ENCODE measurements at places on chromosomes 6 and 20.

DNA sequence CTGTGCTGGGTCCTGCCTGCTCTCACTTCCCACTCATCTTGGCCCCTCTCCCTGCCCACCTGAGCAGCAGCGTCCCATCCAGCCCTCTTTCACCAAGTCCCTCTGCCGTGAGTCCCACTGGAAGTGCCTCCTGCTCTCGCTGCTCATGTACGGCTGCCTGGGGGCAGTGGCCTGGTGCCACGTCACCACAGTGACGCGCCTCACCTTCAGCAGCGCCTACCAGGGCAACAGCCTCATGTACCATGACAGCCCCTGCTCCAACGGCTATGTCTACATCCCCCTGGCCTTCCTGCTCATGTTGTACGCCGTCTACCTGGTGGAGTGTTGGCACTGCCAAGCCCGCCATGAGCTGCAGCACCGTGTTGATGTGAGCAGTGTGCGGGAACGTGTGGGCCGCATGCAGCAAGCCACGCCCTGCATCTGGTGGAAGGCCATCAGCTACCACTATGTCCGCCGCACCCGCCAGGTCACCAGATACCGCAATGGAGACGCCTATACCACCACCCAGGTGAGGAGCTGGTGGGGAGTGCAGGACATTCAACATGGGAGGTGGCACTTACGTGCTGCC lies 2.8 kb downstream of the TMEM151B start:
- no peak for DNase-seq

DNA sequence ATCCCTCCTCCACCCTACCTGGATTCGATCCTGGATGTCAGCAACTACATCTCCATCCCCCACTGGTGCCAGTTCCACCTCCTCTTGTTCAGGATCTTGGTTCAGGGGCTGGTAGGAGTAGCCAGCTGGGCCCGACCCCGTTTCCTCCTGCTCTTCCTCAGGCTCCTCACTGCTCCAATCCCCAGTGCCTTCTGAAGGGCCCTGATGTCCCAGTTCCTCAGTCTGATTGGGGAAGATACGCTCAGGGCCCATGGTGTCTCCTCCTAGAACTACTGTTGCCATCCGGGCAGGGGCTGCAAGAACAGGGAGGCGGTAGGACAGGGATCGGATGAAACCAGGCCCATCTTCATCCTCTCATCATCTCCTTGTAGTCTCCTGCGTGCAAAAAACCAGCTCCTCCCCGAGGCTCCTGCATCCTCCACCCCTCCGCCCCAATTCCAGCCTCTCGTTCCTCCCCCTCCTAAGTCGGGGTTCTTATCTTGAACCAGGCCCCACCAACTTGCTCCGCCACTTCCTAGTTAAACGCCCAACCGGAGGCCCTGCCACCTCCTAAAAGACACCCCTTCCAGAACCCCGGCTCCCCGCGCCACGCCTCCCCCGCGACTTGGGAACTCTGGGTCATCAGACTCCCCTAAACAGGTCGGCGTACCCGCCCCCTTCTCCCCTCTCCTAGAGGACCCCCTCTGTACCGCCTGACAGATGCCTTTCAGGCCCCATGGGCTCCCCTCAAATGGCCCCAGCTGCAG lies 476 bp downstream of the MEA1 start:
- no peak for DNase-seq

GRCh38 chr6:12233693-12234571 lies 56.2 kb upstream of the EDN1 start:
- DNase-seq: peak; percentile 75

- DNase-seq: no peak
These were observed 7.0 kb upstream of the ZKSCAN8 start for GRCh38 chr6:28134716-28135115.
